Panc1 (cell line): ENCODE measurements at places on chromosomes 1 and 21. TPM values are rescaled to one million over a fixed set of nuclear protein-coding genes. Genes with fewer than 3 reads are reported as not detected.

GRCh38 chr1:47684964-47685762, 247.3 kb downstream of the FOXD2 start:
- DNase-seq: no peak

DNA sequence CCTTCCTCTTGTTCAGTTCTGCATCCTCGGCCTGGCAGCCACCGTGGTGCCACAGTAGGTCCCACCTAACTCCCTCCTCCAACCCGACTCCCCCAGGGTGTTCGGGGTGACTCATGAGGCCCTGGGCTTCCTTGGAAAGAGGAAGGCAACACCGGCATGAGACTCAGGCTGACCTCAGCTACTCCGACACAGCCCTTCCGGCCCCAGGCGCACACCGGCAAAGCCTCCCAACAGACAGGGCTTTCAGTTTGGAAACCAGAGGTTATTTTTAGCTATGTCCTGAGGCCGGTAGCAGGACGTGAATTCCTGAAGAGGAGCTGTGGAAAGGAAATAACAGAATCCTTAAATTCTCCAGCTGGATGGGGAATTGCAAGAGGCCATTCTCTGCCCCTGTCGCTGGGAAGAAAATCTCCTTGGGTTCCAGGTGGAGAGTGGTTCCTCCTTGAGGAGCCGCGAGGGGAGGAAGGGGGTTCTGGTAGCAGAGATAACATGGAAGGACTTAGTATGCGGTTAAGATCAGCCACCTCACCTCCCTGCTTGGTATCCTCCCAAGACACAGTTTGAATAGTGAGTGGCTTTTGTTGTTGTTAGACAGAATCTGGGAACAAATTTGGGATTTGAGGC, 24.4 kb downstream of the PLXNA2 start:
- DNase-seq: no peak

DNA sequence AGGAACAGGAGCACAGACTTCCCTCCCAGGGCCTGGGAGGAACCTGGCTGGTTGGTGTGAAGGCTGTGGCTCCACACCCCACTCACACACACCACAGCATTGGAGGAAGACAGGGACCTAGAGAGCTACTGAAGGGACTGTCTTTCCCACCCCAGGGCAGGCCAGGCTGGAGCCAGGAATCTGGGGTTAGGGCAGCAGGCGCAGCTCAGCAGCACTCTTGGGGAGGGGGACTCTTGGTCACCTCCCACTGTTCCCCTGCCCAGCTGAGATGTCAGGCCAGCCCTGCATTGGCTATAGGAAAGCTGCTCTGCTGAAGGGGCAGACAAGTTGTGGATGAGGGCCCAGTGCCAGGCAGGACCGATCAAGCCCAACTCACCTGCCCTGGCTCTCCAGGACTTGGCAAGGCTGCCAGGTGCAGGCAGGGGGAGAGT, 1.6 kb upstream of the PLEKHA6 start:
- DNase-seq: no peak

PDZK1IP1 gene
- total RNA-seq: not detected

DNA sequence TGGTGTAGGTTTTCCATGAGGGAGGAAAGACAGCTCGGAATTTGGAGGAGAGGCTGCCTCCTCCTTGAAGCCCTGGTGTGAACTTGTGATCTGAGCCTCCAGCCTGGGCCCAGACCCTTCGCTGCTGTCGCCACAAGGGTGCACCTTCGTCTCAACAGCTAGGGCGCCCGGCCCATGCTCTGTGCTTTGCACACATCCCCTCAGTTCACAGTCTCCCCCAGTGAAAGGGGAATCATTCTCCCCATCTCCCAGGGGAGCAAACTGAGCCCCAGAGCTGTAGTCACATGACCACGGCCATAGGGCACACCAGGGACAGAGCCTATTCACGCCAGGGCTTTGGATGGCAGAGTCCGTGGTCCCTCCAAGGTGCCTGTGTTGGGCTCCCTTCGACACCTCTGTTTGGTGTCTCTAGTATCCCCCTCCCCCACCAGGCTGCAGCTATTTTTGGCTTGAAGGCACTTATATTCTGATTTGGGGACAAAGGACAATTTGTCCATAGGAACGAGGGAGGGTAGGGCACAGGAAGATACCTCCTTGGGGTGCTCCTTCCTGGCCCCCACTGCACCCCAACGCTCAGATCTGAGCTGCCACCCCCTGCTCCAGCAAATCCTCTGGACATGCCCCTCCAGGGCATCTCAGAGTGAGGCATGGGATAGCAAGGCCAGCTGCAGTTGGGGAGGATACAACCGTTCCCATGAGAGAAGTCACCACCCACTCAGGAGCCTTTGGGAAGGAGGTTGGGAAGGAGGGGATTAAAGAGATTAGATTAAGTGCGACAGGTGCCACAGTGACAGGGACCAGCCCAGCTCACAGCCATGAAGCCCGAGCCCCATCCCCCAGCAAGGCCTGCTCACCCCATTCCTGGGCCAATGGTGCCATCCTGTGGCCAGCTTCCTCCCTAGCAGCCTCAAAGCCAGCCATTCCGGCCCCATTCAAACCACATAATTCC, 15.7 kb downstream of the MATN1 start:
- peak; percentile 33 for DNase-seq

IL22RA1 gene
- total RNA-seq: 1.1 TPM

DNA sequence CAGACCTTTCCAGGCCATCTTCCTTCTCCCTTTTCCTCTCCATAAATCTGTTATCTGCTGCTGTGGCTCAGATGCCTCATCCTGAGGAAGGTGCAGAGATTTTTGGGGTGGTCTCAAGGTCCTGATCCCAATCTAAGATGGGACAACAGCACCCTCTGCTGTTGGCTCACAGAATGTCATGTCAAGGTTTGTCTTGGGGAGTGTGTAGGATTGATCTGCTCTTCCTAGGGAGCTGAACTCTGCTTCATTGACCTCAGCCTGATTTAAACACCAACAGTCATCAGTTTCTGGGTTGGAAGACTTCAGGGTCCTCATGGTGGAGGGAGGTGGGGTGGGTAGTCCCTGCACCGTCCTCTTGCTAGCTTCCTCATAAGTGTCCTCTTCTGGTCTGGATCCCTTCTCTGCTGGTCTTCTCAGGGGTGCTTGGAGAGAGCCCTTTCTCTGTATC, 62.8 kb upstream of the LAX1 start:
- peak; percentile 52 for DNase-seq

DNA sequence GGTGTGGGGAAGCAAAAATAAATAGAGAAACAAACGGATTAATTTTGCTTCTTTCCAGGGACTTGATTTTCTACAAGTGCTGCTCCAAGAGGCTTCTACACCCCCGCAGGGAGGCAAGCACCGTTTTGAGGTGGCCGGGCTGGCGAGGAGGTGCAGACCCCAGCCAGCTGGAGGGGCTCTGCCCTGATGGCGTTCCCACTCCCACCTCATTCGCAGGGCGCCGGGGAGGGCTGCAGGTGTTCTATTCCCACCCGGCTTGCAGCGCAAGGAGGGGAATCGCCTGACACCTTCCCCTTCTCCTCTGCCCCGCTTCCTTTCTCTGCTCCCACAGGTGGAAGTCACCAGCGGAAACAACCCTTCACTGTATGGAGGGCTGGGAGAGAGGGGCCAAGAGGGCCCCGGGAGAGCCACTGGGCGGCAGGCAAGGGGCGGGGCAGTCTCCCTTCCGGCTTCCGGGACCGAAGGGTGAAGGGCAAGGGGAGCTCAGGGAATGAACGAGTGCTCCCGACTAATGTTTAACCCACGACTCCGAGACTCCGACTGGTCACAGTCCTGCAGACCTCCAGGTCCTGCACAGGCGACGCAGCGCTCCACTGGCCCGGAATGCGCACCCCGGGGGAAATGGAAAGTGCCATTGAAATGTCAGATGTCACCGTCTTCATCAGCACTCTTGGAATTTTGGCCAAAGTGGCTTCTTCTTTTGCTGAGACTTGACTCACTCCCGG, 29.1 kb downstream of the TEX35 start:
- no peak for DNase-seq
